Activated CD4-positive, alpha-beta T cell treated with anti-CD3 and anti-CD28 coated beads for 36 hours (primary cell): ENCODE measurements at places on chromosomes 3 and 15. TPM values are rescaled to one million over a fixed set of nuclear protein-coding genes. Genes with fewer than 3 reads are reported as not detected.

DNA sequence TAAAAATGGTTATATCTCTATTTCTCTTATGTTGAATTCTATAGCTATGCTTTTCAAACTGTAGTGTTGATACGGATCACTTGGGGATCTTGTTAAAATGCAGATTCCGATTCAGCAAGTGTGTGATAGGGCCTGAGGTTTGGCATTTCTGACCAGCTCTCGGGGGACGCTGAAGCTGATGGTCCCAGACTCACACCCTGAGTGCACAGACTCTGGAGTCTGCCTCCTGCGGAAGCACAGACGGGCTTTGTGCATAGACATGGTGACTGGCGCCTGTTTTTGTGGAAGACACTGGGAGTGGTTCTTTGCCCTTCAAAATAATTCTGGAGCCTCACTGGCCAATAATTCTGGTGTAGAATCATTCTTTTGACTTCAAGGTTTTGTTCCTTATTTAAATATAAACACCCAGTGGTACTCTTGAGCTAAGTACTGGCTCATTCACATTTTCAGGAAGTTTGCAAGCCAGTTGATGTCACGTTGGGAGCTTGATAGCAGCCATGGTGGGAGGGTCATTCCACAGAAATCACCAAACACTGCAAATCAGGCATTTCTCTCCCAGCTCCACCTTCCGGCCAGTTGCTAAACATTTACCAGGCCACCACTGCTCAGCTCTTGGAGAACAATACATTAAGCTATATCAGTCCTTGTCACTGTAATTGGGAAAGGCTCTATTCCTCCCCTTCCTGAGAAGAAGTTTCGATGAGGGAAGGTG is 19.2 kb downstream of the CLDN11 start:
- no peak overlapping the region for H3K4me3 ChIP-seq
- H3K27ac ChIP-seq, result no peak overlapping the region
- H3K27me3 ChIP-seq, result peaks cover 15% of the 10 kb centered on the region
- DNase-seq, result no peak
- H3K36me3 ChIP-seq, result no peaks in the 10 kb centered on the region

- no peaks in the 10 kb centered on the region for H3K27me3 ChIP-seq
- no peak overlapping the region for H3K4me3 ChIP-seq
- no peaks in the 10 kb centered on the region for H3K4me1 ChIP-seq
- no peak overlapping the region for H3K27ac ChIP-seq
These were observed 33.7 kb downstream of the HGD start for GRCh38 chr3:120648290-120648689.

- H3K27me3 ChIP-seq, result peaks cover 12% of the 10 kb centered on the region
- H3K4me1 ChIP-seq, result peaks cover 16% of the 10 kb centered on the region
- H3K36me3 ChIP-seq, result peaks cover 9% of the 10 kb centered on the region
- H3K27ac ChIP-seq, result no peak overlapping the region
These were observed 51.8 kb downstream of the BTD start for GRCh38 chr3:15653321-15653720.

DNA sequence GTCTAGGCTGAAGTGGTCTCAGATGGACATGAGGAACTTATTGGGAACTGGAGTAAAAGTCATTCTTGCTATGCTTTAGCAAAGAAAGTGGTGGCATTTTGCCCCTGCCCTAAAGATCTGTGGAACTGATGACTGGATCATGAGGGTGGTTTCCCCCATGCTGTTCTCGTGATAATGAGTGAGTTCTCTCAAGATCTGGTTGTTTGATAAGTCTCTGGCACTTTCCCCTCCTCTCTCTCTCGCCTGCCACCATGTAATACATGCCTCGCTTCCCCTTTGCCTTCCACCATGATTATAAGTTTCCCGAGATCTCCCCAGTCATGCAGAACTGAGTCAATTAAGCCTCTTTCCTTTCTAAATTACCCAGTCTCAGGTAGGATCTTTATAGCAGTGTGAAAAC is 11.5 kb upstream of the MLF1 start:
- peaks cover 8% of the 10 kb centered on the region for H3K27me3 ChIP-seq
- H3K27ac ChIP-seq, result no peak overlapping the region
- H3K4me1 ChIP-seq, result peaks cover 2% of the 10 kb centered on the region
- DNase-seq, result no peak
- no peaks in the 10 kb centered on the region for H3K36me3 ChIP-seq
- H3K4me3 ChIP-seq, result no peak overlapping the region

GRCh38 chr3:149686996-149687395 is 29.2 kb upstream of the WWTR1 start:
- peaks cover 2% of the 10 kb centered on the region for H3K36me3 ChIP-seq
- H3K27me3 ChIP-seq, result peaks cover 15% of the 10 kb centered on the region
- no peak for DNase-seq
- H3K4me3 ChIP-seq, result no peak overlapping the region
- H3K4me1 ChIP-seq, result no peaks in the 10 kb centered on the region
- H3K27ac ChIP-seq, result no peak overlapping the region

- no peak for DNase-seq
- H3K36me3 ChIP-seq, result no peaks in the 10 kb centered on the region
- H3K27me3 ChIP-seq, result peaks cover 26% of the 10 kb centered on the region
- H3K27ac ChIP-seq, result no peak overlapping the region
- no peaks in the 10 kb centered on the region for H3K4me1 ChIP-seq
These were observed 39.4 kb upstream of the CCR2 start for GRCh38 chr3:46314517-46314916.

DNA sequence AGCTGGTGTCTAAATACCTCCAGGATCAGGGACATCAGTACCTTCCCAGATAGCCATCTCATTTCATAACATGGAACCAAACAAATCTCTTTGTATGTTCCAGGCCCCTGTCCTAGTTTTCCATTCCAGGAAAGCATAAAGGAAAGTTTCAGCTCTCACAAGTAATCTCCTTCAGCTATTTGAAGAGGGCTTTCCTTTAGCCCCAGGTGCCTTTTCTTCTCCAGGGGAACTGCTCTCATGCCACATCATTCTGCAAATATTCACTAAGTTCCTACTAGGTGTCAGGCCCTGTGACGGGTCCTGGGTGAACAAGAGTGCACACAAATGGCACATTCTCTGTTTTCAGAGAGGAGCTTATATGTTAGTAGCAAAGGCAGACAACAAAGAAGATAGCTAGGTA is 136.1 kb downstream of the ADAMTS9 start:
- H3K36me3 ChIP-seq, result no peaks in the 10 kb centered on the region
- H3K4me3 ChIP-seq, result no peak overlapping the region
- peaks cover 5% of the 10 kb centered on the region for H3K27me3 ChIP-seq

DNA sequence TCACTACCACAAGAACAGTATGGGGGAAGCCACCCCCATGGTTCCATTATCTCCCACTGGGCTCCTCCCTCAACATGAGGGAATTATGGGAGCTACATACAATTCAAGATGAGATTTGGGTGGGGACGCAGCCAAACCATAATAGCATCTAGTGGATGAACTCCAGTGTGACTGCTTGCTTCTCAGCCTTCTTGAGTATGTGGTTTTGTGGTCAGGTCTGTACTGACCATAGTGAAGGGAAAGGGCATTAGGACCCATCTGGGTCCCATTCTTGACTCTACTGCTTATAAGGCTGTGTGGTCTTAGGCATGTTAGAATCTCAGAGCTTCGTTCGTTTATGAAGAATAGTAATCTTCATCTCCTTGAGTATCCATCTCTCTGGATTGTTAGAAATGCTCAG is 81.4 kb downstream of the CGNL1 start:
- peaks cover 2% of the 10 kb centered on the region for H3K27me3 ChIP-seq
- H3K4me1 ChIP-seq, result no peaks in the 10 kb centered on the region
- no peak overlapping the region for H3K27ac ChIP-seq
- H3K4me3 ChIP-seq, result no peak overlapping the region
- no peak for DNase-seq

The CACNA2D2 gene
- 1.5 TPM for total RNA-seq

The MGLL gene
- total RNA-seq, result 0.50 TPM

The EXD1 gene
- not detected for total RNA-seq
